Fibroblast of skin of right quadriceps (primary cell): ENCODE measurements at places on chromosomes 6 and 20.
A peak's percentile ranks its signal among the peaks of the same experiment; 100 is the strongest.

DNA sequence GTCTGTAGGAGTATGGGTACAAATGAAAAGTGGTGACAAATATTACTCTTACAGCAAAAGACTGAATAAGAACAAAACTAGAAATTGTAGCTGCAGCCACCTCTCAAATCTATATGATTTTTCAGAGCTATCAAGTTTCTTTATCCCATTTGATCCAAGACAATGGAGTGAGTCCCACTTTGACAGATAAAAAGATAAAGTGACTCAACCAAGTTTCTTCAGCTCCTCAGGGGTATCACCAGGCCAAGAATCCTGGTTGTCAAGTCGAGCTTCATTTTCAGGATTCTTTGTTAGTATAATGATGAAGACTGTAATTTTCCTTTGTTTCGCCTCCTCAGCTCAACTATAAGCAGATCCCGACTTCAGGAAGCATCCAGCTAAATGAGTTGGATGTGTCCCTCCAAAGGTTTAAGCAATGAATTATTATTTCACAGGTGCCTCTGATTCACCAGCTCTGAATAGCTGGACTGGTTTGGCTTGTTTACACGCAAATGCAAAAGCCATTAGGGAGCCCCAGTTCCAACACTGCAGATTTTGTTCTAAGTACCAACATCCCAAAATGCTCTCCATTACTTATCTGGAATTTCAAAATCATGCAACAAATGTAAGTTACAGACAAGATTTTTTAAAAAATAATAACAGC lies 238.9 kb downstream of the MAFB start:
- no peak for DNase-seq

DNA sequence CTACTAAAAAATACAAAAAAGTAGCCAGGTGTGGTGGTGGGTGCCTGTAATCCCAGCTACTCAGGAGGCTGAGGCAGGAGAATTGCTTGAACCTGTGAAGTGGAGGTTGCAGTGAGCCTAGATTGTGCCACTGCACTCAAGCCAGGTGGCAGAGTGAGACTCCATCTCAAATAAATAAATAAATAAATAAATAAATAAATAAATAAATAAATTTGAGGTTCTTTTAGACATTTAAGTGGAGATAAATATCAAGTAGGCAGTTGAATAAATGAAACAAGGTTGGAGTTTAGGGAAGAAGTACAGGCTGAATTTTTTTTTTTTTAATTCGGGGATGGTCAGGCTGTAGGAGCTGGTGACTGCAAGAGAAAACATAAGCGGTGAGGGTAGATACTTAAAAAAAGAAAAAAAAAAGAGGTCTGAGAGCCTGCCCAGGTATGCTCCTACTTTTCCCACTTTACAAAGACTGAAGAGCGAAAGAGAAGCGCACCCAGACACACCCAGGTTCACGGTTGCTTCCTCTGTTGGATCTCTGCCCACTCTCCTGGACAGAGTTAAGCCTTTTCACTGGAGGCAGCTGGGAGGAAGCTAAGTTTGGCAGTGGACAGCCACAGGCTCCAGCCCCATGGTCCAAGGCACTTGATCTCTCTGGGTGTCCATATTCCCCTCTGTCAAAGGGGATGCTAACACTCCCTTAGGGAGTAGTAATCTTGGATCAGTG lies 100.9 kb upstream of the PRDM1 start:
- no peak for DNase-seq

GRCh38 chr20:57426271-57426689 lies 35.1 kb downstream of the RBM38 start:
- no peak for DNase-seq

GRCh38 chr6:18306977-18307376 lies 42.6 kb upstream of the DEK start:
- peak; percentile 97 for DNase-seq

- DNase-seq: no peak
Observed at GRCh38 chr20:5667705-5668528, 82.3 kb upstream of the SHLD1 start.

DNA sequence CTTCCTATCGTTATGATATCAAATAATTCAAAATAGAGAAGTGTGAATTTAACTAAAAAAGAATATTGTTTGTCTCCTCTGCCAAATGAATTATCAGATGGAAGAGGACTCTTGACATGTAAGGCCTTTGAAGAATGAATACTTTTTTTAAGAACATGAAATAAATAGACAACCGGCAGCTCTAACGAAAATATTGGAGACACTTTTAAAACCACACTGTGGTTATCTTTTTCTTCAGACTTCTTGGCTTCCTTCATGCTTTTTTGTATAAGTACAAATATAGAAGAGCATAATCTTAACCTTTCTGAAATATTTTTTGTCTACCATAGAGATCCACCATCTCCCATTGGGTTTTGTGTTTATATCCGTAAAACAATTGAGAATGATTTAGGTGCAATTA lies 115.2 kb upstream of the SCGN start:
- no peak for DNase-seq

- DNase-seq: no peak
Observed at GRCh38 chr6:150721418-150722266, 122.0 kb downstream of the PLEKHG1 start.

DNA sequence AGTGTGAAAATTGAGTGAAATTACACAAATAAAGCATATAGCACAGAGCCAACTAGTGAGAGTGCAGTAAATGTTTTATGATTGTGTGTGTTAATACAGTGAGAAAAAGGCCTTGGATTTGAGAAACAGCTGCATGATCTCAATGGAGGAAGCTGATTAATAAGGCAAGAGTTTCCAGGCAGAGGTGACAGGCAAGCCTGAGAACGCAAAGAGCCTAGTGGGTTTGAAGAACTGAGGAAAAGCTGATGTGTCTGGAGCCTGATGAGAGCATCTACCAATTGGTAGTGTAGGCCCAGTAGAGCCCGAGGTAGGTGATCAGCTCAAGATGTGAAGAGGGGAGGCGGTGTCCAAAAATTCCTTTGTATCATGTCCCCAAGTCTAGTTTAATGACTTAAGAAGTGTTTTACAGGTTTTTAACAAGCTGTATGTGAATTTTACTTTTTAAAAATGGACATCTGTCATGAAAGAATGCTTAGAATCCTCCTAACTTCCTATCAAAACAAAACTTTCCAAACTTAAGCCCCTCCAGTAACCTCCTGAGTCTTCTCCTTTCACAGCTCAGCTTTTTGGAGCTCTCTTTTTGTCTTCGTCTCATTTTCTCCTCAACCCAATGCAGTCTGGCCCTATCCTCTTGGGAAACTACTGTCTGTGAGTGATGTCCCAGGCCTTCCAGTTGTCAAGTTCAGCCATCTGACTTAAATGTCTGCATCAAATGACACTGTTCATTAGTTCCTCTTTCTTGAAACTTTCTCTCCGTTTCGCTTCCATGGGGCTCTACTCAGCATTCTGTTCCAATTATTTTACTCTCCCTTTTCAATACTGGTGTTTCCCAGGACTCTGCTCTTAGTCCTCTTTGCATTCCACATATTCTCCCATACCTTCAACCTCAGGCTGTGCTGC lies 1.2 kb downstream of the CDC40 start:
- no peak for DNase-seq

GRCh38 chr6:147905711-147906110 lies 397.2 kb downstream of the SAMD5 start:
- peak; percentile 55 for DNase-seq

- no peak for DNase-seq
Observed at GRCh38 chr6:135328136-135328535, 147.0 kb downstream of the MYB start.

DNA sequence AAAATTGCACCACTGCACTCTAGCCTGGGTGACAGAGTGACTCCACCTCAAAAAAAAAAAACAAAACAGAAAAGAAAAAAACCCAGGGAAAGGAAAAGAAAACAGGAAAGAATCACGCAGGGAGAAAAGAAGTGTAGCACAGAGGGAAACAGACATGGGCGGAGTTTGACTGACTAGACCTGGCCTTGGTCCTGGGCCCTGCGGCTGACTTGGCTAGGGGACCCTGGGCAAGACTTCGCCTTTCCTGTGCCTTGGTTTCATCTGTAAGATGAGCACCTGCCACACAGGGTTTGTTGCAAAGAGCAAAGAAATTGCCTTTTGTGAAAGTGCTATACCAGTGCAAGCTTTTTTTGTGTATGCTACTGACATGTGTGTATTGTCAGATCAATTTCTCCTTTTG lies 71.3 kb upstream of the KCNG1 start:
- DNase-seq: no peak

DNA sequence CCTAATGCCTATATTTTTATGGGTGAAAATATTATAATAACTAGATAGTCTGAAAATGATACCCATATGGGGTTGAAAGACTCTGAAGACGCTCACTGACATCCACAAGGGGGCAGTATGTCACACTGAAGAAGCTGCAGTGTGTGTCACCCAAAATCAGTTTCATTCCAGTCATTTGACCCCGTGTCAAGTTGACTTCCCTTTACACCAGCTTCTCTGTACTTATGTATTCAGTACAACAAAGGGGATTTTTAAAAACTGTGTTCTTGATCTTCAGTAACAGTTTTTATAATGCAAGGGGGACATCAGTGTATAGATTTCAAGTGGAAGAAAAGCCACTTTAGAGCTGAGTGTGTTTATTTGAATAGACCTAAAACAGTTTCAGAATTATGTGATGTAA lies 19.3 kb downstream of the FAXC start:
- DNase-seq: peak; percentile 66

- DNase-seq: peak; percentile 11
Observed at GRCh38 chr6:87561017-87561416, 28.8 kb downstream of the RARS2 start.
